ENCODE measurements at places on chromosomes 3 and 15. TPM values are rescaled to one million over a fixed set of nuclear protein-coding genes. Genes with fewer than 3 reads are reported as not detected.

DNA sequence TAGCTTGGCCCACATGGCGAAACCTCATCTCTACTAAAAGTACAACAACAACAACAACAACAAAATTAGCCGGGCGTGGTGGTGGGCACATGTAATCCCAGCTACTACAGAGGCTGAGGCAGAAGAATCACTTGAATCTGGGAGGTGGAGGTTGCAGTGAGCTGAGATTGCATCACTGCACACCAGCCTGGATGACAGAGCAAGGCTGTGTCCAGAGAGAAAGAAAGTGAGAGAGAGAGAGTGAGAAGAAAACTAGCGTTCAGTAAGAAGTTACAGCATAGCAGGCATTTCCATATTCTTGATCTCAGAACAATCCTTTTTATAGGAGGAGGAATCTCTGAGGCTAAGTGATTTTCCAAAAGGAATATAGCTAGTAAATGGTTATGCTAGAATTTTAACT lies 1076.1 kb downstream of the AGBL1 start:
- no peak for DNase-seq

GRCh38 chr3:78875436-78875835 lies 892.4 kb downstream of the ROBO1 start:
- no peak for DNase-seq

DNA sequence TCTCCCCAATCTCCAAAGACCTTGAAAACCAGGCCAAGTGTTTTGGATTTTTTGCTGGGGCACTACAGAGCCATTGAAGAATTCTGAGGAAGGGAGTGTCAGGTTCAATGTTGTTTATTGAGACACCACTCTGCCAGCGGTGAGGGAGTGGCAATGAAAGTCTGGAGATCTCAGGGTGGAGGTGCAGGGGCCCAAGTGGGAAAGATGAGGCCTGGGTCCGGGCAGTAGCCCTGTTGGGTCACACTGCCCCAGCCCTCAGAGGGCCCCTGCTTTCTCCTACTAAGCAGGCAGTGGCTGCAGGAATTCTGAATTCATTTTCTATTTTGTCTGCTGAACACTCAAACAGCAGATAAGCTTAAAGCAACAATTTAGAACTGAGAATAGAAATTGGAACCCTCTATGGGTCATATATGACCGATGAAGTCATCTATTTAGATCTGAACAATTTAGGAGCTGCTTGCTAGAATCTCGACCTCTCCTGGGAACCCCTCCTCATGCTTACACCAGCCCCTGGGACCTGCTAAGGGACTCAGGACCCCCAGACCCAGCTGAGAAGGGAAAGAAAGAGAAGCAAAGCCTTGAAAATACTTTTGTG lies 17.9 kb downstream of the HRH1 start:
- DNase-seq: no peak

- no peak for DNase-seq
Observed at GRCh38 chr3:89353465-89353864, 246.0 kb downstream of the EPHA3 start.

DNA sequence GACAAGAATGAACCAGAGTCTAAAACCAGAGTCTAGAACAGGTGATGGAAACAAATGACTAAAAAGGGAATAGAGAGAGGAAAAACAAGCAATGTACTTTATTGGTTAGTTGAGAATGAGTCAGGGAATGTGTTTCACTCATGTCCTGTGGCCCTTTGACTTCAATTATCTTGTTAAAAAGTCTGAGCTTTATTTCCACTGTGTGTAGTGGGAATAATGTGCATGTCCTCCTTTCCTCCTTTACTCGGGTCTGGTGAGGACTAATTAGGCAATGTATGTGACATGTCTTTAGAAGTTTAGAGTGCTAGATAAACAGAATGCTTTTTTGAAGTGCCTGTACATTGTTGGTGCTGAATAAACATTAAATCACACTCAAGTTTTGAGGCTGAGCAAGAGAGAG lies 21.3 kb downstream of the LSAMP start:
- no peak for DNase-seq

- no peak for DNase-seq
Observed at GRCh38 chr15:71691458-71692417, 118.6 kb upstream of the NR2E3 start.

- no peak for DNase-seq
Observed at GRCh38 chr3:55343486-55344357, 143.4 kb downstream of the WNT5A start.

GRCh38 chr3:43054754-43055153 lies 51.1 kb downstream of the POMGNT2 start:
- peak; percentile 10 for DNase-seq

- no peak for DNase-seq
Observed at GRCh38 chr3:77606372-77606771, 566.5 kb downstream of the ROBO2 start.

DNA sequence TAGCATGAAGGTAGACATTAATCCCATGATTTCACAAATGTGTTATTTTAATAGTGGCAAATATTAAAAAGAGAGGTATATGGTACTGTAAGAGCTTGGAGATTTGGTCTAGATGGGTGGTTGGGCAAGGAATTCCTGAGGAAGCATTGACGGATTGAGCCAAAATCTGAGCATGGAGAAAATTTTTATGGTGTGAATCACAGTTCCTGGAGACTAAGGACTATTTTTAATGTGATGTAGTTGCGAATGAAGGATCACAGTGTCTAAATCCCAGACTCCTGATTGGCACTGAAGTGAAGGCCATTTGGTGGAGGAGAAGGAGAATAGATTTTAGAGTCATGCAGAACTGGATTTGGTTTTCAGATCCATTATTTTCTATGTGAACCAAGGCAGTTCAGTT lies 188.7 kb upstream of the FEZF2 start:
- no peak for DNase-seq

DNA sequence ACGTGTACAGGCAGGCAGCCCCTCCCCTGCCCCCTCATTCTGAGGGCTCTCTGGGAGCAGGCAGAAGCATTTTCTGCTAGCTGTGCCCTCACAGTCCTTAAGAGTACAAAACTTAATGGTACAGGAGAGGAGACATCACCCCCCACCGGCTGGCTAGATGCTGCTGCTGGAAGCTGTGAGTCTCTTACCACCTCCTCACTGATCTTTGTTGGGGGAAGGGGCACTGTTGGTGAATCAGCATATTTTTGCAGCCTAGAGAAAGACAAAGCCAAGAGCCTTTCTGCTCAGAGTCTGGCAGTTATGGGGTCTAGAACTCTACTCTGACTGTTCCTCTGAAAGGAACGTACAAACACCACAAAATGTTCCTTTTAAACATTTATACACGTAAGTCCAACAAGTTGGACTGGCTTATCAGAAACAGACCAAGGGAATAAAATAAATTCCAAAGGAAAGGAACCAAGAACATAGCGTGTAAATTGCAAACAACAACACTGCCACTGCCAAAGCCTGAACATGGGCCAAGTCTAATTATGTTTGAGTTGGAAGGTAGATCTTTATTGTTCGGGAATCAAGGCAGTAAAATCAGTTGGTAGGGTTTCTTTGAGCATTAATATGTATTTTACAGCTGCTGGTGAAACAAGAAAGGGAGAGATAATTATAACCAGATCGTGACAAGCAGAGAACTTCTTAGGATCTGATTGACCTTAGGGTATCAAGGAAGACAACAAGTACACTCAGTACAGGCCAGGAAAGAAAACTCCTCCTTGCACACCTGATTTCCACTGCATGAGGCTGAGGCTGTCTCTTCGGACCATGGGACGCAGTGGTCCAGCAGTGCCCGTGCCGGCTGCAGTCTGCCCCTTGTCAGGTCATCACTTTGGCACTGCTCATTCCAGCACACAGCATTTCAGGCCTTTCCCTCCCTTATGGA lies 27.4 kb downstream of the CLK3 start:
- no peak for DNase-seq

DNA sequence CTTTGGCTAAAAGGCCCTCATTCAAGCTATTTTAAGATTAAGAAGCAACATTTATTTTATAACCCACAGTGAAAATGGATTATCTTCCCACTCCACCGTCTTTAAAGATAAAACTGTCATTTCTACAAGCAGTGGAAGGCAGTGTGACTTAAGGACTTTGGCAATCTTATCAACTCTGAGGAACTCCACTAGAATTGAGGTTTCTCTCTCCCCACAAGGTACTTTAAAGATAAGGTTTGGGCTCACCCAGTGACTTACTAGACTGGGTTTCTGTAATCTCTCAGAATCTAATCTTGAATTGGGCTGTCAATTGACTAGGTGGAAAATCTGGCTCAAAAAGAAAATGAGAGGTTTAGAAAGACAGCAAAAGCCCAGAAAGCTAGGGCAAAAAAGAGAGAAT lies 21.7 kb downstream of the ZNF385D start:
- no peak for DNase-seq

The KLF15 gene
- 71.0 TPM for polyA plus RNA-seq

The TTC21A gene
- polyA plus RNA-seq: 0.89 TPM

The ACTC1 gene
- polyA plus RNA-seq: not detected

The ZNF710 gene
- polyA plus RNA-seq: 5.3 TPM

The RBMS3 gene
- polyA plus RNA-seq: 11.9 TPM

The CCDC33 gene
- polyA plus RNA-seq: not detected

The HTR3E gene
- polyA plus RNA-seq: not detected

The RTP1 gene
- polyA plus RNA-seq: not detected

The KY gene
- polyA plus RNA-seq: not detected

The RAB6B gene
- polyA plus RNA-seq: 0.28 TPM

The PIERCE2 gene
- polyA plus RNA-seq: 0.83 TPM

The GNB4 gene
- 1.9 TPM for polyA plus RNA-seq

All from liver (tissue), 10 donors.